ENCODE measurements at places on chromosomes 1 and 21. TPM values are rescaled to one million over a fixed set of nuclear protein-coding genes. Genes with fewer than 3 reads are reported as not detected.
A peak's percentile ranks its signal among the peaks of the same experiment; 100 is the strongest.

GRCh38 chr21:18274370-18274769 lies 29.7 kb downstream of the CHODL start:
- no peak for DNase-seq
- H3K27ac ChIP-seq: no peak overlapping the region
- no peaks in the 10 kb centered on the region for H3K36me3 ChIP-seq
- H3K4me3 ChIP-seq: no peak overlapping the region
- H3K4me1 ChIP-seq: no peaks in the 10 kb centered on the region
- H3K27me3 ChIP-seq: no peaks in the 10 kb centered on the region

GRCh38 chr1:198462365-198463019 lies 78.0 kb downstream of the ATP6V1G3 start:
- DNase-seq: no peak
- H3K27ac ChIP-seq: no peak overlapping the region
- H3K4me3 ChIP-seq: no peak overlapping the region

GRCh38 chr1:100350787-100351094 lies 1.6 kb upstream of the CDC14A start:
- H3K27ac ChIP-seq: peak overlapping the region; percentile 94
- DNase-seq: no peak
- H3K4me1 ChIP-seq: peaks cover 15% of the 10 kb centered on the region
- H3K27me3 ChIP-seq: no peaks in the 10 kb centered on the region

GRCh38 chr1:149917571-149918144 lies at the start of gene SV2A:
Gene SV2A (minus strand): TSS chr1:149917844. CDS start chr1:149913840, 4,004 bp downstream.
- no peaks in the 10 kb centered on the region for H3K36me3 ChIP-seq
- H3K4me1 ChIP-seq: no peaks in the 10 kb centered on the region
- no peak for DNase-seq

SMCP gene
- not detected for total RNA-seq

SCP2 gene
- total RNA-seq: 67.0 TPM

CYYR1 gene
- not detected for total RNA-seq
